ENCODE measurements at places on chromosomes 11 and 22.

DNA sequence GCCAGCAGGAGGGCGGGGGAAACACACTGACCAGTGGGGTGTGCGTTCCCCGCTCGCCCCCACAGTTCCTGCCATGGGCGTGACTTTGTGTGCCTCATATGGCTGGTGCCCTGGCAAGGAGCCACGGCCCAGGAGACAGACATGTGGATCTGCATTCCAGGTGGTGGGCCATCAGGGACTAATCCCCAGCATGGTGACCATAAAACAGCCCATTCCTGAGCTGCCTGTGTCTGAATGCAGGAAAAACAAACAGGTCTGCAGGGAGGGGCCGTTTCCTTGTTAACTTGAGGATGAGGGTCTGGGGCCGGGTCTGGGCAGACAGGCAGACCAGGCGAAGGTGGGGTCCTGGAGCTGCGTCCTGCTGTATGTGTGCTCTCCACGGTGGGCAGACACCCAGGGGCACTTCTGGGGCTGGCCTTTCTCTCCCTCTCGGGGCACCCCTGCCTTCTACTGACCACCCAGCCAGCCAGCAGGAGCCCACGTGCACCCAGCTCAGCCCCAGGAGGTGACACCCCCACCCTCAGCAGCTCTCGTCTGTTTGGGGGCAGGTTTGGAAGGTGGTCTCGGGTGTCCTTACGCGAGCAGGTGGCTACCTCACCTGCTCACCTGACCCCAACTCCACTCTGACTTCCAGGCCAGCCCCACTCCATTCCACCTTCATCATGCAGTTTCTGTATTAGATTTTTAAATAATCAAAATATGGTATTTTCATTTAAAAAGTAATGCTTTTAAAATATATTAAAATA, 120.3 kb downstream of the KCNQ1OT1 start:
- no peak for DNase-seq

DNA sequence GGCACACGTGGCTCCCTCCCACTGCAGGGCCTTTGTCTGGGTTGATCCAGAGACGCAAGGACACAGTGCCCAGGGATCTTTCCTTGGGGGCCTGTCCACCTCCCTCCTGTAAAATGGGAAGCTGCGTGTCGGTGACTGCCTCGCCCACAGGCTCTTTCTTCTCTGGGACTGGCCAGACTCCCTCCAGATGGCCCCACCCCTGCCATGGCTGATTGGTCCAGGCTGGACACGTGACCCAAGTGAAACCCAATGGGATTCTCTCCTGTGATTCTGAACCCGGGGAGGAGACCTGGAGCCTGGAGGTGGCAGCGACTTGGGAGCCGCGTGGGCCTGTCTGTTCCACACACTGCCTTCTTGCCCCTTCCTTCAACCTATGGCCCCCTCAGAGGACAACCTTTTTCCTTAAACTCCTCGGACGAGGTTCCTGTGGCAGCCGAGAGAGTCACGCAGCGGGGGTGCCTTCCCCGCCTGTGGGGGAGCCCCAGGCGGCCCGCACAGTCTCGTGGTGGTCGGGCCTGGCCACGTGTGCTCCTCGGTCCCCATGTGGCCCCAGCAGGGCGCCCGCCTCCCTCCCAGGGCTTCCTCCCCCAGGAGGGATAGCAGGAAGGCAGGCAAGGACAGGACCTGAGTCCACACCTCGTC, 12.4 kb upstream of the MPPED1 start:
- no peak for DNase-seq

GRCh38 chr11:57197762-57198161, 16.0 kb downstream of the LRRC55 start:
- no peak for DNase-seq

DNA sequence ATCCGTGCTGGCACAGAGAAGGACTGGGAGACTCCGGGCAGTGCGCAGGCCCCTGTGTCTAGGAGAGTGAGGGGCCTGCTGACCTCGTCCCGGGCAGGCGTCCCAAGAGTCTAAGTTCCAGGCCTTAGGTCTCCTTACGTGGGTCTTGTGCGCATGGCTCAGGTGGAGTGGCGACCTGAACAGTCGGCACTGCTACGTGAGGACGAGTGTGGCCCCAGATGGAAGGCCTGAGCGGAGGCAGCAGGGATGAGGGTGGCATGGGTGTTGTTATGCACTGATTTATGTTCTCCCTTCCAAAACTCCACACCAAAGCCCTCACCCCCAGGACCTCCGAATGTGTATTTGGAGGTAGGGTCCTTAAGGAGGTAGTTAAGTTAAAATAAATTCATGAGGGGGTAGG, 20.7 kb upstream of the SEPTIN5 start:
- DNase-seq: no peak

DNA sequence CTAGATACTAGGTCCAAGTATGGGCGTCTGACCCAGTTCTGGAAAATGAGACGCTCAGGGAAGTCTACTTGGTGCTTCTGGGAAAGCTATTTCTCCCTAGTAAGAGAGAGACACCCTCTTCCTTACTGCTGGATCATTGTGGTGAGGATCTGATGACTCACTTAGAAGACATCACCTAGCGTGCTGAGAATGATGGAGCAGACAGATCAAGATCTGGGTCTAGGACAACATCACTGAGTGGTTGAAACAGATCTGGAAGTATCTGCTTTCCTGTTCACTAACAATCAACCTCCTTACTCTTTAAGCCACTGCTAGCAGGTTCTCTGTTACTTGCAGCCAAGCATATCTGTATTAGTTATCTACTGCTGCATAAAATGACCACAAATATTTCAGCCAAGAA, 38.3 kb upstream of the HMGXB4 start:
- DNase-seq: no peak

GRCh38 chr11:47938791-47939560, 41.4 kb upstream of the PTPRJ start:
- no peak for DNase-seq

DNA sequence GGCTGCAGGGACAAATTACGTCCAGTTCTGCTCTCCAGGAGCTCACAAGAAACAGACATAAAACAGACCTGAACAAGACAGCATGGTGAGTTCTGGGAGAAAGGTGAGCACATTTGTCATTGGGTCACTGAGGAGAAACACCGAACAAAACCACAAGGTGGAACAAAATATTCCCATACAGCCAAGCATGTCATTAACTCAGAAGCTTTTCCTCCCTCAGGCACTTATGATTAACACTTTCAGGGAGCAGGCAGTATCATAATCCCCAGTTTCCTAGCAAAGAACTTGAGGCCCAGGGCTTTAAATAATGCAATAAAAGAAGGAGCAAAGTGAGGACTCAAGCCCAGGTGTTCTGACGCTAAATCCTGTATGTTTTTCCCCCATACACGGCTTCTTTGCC, 43.0 kb downstream of the P4HA3 start:
- no peak for DNase-seq

DNA sequence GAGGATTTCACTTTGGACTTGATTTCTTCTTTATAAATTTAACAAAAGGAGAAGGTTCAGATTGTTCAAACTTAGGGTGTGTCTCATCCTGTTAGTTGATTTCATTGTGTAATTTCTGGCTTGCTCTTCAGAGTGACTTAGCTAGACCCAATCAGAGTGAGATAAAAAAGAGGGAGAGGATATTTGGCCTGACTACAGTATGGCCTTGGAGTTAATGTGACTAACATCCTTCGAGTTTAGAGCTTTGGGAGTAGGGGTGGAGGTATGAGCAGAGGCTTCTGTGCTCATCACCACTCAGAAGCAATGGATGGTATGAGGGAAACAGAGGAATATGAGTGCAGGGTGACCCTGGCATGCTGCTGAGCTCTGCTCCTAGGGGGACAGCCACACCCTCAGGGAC, 114.2 kb downstream of the ME3 start:
- DNase-seq: no peak

GRCh38 chr22:49392247-49392646, 435.4 kb downstream of the BRD1 start:
- DNase-seq: no peak

All from DMS 273 treated with DMSO at 0.1 percent for 48 hours (cell line).